ENCODE measurements at places on chromosomes 13 and 19. TPM values are rescaled to one million over a fixed set of nuclear protein-coding genes. Genes with fewer than 3 reads are reported as not detected.

DNA sequence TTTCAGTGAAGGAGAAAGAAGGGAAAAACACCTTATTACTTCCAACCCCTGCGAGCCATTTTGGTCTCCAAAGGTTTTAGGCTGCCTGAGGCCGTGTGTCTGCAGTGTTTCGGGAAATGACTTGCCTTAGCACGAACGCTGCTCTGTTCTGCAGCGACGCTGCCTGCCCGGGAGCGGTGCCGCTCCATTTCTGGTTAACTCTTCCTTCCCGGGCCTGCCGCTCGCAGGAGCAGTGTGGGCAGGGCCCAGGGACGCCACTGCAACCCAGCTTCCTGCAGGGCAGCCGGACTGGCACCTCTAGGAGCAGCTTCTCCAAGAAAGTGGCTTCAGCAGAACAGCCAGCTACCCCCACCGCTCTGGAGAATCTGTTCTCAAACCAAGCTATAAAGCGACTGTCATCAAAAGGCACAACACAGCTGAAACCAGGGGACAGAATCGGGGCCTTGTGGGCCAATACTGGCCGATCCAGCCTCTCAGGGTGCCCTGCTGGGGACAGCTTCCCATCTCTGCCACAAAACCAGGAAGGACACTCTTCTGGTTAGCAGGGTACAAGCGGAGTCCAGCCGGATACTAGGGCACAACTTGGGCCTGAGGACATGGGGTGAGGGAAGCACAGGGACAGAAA is 72.2 kb downstream of the KCTD15 start:
- peak; percentile 28 for DNase-seq
- no peak overlapping the region for H3K27ac ChIP-seq
- peak overlapping the region; percentile 27 for H3K4me3 ChIP-seq
- H3K27me3 ChIP-seq: no peaks in the 10 kb centered on the region
- no peaks in the 10 kb centered on the region for H3K36me3 ChIP-seq

GRCh38 chr19:5292822-5293611 is 47.6 kb downstream of the PTPRS start:
- peak overlapping the region; percentile 86 for H3K4me3 ChIP-seq
- H3K36me3 ChIP-seq: no peaks in the 10 kb centered on the region
- peak overlapping the region; percentile 73 for H3K27ac ChIP-seq
- DNase-seq: peak; percentile 69

- no peak overlapping the region for H3K4me3 ChIP-seq
- peaks cover 4% of the 10 kb centered on the region for H3K27me3 ChIP-seq
- DNase-seq: peak; percentile 57
- H3K4me1 ChIP-seq: no peaks in the 10 kb centered on the region
- H3K27ac ChIP-seq: no peak overlapping the region
Measured at GRCh38 chr13:29743201-29743786, 107.1 kb downstream of the UBL3 start.

GRCh38 chr13:19664481-19665230 is 31.2 kb downstream of the MPHOSPH8 start:
- H3K27me3 ChIP-seq: no peaks in the 10 kb centered on the region
- H3K36me3 ChIP-seq: peaks cover 19% of the 10 kb centered on the region
- H3K27ac ChIP-seq: no peak overlapping the region

DNA sequence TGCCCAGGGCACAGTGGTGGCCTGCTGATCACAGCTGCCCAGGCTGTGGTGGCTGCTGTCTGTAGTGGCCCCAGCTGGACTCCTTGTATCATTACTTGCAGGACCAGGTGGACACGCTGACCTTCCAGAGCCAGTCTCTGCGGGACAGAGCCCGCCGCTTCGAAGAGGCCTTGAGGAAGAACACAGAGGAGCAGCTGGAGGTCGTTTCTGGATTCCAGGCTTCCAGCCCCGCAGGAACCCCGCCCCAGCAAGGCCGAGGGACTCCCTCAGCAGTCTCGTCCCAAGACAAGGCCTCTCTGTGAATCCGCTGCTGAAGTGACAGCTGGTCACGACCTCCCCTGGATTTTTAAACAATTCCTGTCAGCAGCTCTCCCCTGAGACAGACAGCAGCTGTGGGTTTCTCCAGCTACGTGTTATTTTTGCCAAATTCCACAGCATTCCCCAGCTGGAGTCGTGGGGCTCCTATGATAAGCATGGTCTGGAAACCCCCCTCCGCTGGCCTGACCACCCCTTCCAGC is 98.3 kb downstream of the SLC7A1 start:
- H3K27me3 ChIP-seq: peaks cover 8% of the 10 kb centered on the region
- no peak overlapping the region for H3K27ac ChIP-seq
- H3K36me3 ChIP-seq: no peaks in the 10 kb centered on the region
- DNase-seq: peak; percentile 65
- no peaks in the 10 kb centered on the region for H3K4me1 ChIP-seq

- H3K4me1 ChIP-seq: peaks cover 15% of the 10 kb centered on the region
- H3K4me3 ChIP-seq: no peak overlapping the region
- H3K27me3 ChIP-seq: no peaks in the 10 kb centered on the region
Measured at GRCh38 chr13:48773531-48774275, 120.0 kb downstream of the CYSLTR2 start.

DNA sequence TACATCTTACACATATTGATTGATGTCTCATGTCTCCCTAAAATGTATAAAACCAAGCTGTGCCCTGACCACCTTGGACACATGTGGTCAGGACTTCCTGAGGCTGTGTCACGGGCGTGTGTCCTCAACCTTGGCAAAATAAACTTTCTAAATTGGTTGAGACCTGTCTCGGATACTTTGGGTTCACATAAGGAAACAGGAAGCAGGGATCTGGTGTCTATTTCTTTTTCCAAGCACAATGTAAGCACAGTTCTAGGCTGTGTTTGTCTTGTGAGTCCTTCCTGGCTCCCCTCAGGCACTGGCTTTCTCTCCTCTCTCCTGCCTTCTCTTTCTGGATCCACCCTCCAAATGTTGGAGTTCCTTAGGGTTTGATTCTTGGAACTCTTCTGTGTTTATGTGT is 27.6 kb upstream of the TPT1 start:
- H3K27me3 ChIP-seq: no peaks in the 10 kb centered on the region
- H3K27ac ChIP-seq: no peak overlapping the region
- H3K36me3 ChIP-seq: no peaks in the 10 kb centered on the region
- H3K4me1 ChIP-seq: peaks cover 4% of the 10 kb centered on the region
- no peak for DNase-seq
- no peak overlapping the region for H3K4me3 ChIP-seq

DNA sequence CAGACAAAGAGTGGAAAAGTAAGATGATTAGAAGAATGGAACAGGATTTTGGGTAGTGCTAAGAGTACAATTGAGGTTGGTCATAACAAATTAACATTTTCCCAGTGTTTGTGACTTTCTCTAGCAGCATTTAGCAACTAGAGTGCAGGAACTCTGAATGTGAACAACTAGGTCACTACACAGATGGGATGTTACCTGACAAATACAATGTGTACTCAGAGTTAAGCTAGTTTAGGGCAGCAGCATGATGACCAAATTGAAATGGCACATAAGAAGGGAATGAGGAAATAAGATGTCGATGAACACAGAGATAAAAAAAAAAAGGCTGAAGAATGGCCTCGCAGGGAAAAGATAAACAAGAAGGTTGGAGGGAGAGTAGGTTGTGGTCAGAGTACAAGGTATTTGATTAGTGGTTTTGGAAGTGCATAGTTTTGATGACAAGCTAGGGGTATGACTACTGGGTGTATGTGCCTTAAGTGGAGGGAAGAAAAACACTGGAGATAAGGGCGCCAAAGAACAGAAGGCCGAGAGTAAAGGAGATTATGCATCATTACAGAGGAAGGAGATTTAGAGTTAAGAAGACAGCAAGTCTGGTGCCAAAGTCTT is 381.1 kb downstream of the FGF14 start:
- no peak overlapping the region for H3K27ac ChIP-seq
- H3K27me3 ChIP-seq: no peaks in the 10 kb centered on the region
- no peak for DNase-seq
- no peaks in the 10 kb centered on the region for H3K36me3 ChIP-seq

DNA sequence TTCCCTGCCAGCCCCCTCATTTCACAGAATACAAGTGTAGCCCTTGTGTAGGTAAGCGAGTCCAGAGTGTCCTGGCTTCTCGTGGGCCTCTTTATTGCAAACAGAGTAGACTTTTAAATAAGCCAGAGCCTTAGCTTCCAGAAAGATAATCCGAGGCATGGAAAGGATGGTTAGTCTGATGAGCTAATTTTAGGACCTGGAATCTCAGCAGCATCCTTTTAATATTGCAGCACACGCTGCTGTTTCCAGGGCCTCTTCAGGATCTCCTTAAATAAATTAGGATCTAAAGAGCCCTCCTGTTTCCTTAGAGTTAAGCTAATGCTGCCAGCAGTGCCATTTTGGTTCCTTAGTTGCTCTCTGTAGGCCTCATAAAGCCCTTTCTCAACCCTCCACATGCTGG is 99.2 kb downstream of the RFC3 start:
- H3K36me3 ChIP-seq: no peaks in the 10 kb centered on the region
- no peak overlapping the region for H3K4me3 ChIP-seq
- no peak overlapping the region for H3K27ac ChIP-seq

DNA sequence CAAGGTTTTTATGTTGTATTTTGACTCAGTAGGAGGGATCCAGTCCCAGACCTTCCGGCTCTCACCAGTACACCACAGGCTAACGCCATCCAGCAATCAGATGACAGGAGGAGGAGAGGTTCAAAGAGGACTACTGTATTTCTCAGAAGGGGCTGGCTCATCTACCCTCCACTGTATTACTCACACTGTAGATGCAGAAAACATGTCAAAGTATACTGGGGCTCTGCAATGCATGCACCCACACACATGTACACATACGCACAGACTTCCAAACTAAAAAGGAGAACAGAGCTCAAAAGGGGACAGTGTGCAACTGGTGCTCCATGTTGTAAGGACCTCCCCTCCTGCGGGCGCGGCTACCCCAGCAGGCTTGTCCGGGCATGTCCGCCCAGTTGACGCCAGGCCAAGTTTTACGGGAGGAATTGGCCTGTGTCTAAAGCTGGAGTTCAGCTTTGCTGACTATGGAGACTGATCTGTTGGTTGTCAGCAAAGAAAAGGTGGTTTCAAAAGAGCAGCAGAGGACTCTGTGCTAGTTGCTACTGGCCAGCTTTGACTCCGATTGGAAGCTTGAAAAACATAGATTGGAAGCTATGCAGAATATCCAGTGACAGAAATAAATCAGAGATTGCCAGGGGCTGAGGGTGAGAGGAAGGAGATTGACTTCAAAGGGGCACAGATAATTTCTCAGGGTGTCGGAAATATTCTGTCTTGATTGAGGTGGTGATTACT is 314.2 kb downstream of the DLEU7 start:
- peak overlapping the region; percentile 6 for H3K4me3 ChIP-seq
- H3K4me1 ChIP-seq: peaks cover 7% of the 10 kb centered on the region
- peak overlapping the region; percentile 74 for H3K27ac ChIP-seq
- DNase-seq: peak; percentile 93
- H3K36me3 ChIP-seq: no peaks in the 10 kb centered on the region

DNA sequence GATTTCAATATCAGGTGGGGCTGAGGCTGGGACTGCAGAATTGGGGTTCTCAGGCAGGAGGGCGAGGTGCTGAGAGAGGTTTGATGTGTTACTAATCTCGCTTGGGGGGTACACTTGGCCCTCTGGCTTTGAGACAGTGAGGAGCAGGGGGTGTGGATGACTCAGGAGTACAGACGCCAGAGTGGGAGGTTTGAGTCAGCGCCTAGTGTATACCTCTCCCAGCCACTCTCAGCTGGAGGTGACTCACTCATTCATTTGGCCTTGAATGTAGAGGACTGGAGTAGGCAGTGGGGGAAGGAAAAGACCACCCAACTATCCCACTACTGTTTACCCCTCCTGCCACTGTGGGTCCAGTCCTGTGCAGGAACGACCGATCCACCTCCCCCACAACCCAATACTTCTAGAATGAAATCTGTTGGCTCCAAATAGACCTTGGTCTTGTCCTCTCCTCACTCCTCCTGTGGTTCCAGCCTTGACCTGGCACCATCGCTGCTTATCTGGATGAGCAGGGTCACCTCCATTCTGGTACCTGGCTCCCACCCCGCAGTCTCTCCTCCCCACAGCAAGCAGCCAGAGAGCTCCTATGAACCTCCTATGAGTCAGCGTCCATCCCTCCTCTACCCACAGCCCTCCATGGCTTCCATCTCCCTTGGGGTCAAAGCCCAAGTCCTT is 20.1 kb upstream of the ZNRF4 start:
- no peak overlapping the region for H3K27ac ChIP-seq
- peaks cover 11% of the 10 kb centered on the region for H3K4me1 ChIP-seq
- H3K4me3 ChIP-seq: no peak overlapping the region
- H3K27me3 ChIP-seq: no peaks in the 10 kb centered on the region
- no peaks in the 10 kb centered on the region for H3K36me3 ChIP-seq

DNA sequence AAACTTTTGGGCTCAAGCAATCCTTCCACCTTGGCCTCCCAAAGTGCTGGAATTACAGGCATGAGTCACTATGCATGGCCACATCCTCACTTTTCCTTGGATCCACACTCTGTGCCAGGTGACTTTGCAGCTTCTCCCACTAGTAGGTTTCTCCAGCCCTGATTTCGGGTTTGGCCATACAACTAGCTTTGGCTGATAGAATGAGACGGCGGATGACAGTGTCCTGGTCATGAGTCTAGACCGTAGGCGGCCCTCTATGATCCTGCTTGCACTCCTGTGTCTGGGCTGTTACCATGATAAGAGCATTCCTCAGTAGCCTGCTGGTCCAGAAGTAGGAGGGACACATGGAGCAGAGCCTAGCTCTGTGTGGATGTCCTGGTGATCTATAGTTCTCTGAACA is 112.5 kb upstream of the KL start:
- H3K4me3 ChIP-seq: no peak overlapping the region
- H3K27me3 ChIP-seq: no peaks in the 10 kb centered on the region
- no peak for DNase-seq
- H3K4me1 ChIP-seq: peaks cover 6% of the 10 kb centered on the region

DNA sequence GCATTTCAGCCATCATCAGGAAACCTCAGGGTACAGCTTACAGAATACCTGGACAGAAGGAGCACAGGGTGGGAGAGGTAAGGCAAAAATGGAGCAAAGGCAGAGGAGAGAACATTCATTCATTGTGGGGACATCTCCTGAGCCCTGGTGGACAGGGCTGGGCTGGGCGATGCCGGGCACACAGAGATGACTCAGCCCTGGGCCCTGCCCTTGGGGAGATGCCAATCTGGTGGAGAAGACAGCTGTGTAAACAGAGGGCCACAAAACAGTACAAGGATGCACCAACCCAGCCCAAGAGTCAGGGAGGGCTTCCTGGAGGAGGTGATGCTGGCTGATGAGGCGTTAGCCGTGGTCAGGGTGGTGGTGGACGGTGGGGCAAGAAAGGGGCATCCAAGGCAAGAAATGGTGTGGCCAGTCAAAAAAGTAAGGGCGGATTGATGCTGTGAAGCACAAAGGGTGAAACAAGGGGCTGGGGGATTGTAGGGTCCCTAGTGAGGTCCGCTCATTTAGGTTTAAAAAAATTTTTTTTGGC is 3.6 kb upstream of the HAS1 start:
- H3K4me3 ChIP-seq: no peak overlapping the region
- peaks cover 6% of the 10 kb centered on the region for H3K4me1 ChIP-seq
- H3K36me3 ChIP-seq: no peaks in the 10 kb centered on the region
- H3K27ac ChIP-seq: no peak overlapping the region
- DNase-seq: peak; percentile 60

The SCAMP4 gene
- 29.7 TPM for total RNA-seq

The RETN gene
- total RNA-seq: not detected

The GAPDHS gene
- total RNA-seq: not detected

The FAAP24 gene
- total RNA-seq: 1.3 TPM

The CRX gene
- not detected for total RNA-seq

The ACER1 gene
- total RNA-seq: not detected

The SMIM44 gene
- not detected for total RNA-seq

The GSX1 gene
- total RNA-seq: not detected

The PCDH8 gene
- total RNA-seq: not detected

Measured in fibroblast of lung (primary cell).